ENCODE measurements at places on chromosomes 3 and 15.
A peak's percentile ranks its signal among the peaks of the same experiment; 100 is the strongest.

DNA sequence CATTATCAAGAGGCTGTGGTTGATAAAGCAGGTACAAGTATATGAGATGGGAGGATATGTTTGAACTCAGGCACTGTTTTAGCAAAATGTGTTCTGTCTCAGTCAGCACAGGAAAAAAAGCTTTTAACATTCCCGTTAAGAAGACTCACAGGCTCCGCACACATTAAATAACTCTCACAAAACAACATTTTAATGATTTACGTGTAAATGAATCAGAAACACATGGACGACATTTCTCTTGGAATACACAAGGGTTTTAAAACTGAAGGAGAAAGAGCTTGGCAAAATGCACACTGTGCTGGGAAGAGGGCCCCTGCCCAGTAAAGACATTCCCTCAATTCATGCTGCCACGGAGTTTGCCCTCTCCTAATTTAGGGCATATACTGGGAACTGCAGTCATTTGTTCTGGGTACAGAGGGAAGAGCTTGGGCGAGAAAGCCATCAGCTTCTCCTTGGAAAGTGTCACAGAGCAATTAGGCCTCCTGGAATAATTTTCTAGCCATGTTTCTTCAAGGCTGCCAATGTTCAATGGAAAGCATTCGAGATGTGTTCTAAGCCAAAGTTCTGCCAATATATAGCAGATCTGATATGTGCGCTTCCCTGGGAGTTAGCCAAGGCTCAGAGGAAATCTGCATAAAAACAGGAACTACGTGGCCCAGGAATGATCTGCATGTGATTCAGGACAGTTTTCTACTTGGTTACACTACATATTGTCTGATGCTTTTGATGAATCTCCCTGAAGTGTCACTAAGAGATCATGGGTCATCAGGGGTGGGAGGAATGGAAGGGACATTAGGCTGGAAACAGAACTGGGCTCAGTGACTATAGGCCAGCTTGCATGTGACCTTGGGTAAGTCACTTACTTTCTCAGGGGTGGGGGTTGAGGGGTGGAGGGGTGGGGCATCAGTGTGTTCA lies 2.2 kb upstream of the MASP1 start:
- no peak for DNase-seq

- no peak for DNase-seq
Measured at GRCh38 chr3:197888511-197888910, 61.5 kb upstream of the RPL35A start.

- DNase-seq: no peak
Measured at GRCh38 chr3:171175741-171176234, 149.3 kb upstream of the SLC2A2 start.

DNA sequence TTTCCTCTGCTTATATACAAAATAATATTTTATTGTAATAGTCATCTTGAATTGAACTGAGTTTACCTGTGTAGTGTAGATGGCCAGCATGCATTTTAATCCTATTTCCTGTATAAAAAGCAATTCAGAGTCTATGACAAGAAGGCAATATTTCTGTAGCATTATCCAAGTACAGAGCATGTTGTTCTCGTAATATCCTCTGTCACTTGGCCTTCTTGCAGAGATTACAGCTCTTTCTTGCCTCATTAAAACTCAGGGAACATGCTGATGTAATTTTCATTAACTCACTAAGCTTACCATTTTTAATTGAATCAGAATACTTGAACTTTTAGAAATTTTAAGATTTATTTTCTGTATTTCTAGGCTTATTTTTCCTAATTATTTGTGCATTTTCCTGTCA lies 203.3 kb upstream of the AGTR1 start:
- no peak for DNase-seq

DNA sequence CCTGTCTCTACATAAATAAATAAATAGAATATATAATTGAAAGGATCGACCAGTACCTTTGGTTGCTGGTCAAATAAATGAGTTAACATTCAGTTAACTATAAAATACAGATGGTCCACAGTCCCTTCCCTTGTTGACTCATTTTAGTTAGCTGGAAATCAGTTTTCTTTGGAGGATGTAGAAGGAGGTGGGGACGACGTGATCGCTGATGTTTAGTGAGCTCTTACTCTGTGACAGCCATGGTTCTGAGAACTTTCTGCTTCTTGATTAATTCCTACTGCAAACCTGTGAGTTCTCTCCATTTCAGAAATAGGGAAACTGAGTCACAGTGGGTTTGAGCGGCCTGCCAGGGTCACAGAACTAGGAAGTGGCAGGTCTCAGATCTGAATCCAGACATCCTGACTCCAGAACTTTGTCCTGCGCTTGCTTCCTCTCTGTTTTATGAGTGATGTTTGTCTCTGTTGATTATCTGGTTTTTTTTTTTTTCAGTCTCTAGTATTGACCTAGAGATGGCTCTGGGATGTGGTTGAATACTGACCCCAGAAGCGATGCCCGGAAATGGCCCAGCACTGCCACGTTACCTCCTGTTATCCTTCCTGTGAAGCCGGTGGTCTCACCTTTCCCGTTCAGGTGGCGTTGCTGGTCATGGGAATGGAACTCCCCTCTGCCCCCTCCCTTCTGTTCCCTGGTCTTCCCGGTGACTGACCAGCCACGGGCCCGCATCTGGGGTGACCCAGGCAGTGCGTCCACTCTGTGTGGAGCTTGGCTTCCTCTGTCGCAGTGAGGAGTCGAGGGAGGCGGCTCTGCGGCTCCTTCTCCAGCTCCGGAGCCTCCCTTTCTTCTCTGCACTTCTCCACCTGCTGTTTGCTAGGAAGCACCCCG lies 18.2 kb downstream of the SYNM start:
- no peak for DNase-seq

GRCh38 chr3:71562938-71563337 lies 20.6 kb downstream of the FOXP1 start:
- no peak for DNase-seq

GRCh38 chr3:100602506-100603444 lies 6.6 kb upstream of the ADGRG7 start:
- DNase-seq: no peak

- DNase-seq: no peak
Measured at GRCh38 chr3:107488942-107489341, 33.8 kb upstream of the BBX start.

GRCh38 chr3:13559764-13560525 lies 11.0 kb downstream of the FBLN2 start:
- DNase-seq: no peak

DNA sequence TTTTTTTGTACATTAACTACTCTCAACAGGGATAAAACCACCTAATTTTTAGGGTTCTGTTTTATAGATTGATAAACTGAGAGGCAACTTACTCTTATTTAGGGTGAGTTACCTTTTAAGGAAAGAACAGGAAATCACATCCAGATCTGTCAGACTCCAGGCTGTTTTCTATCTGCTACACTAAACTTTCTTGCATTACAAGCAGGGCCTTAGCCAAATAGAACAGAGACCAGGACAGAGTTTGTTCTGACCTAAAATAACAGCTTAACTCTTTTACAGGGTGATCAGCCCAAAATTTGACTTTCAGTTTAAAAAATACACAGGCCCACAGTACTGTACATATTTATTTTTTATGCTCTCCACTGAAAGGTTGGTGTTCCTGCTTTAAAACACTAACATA lies 38.6 kb downstream of the SGO1 start:
- DNase-seq: no peak

DNA sequence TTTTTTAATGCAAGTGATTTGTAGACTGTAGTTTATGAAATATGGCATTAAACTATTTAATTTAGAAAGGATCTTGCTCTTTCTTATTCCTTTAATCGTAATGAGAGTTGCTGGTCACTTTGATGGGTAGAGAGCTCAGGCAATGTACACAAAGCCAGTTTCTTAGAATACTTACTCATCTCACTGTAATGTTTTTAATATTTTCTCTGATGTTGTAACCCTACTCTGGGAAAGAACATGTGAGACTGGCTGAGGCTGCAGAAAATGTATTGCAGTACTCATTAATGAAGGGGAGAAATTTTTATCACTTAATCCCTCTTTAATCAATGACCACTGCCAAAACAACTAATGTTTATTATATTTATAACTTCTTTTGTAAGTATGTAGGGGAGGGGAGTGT lies 479.4 kb upstream of the KCNMB2 start:
- no peak for DNase-seq

GRCh38 chr15:62991698-62992097 lies 50.8 kb upstream of the TPM1 start:
- no peak for DNase-seq

DNA sequence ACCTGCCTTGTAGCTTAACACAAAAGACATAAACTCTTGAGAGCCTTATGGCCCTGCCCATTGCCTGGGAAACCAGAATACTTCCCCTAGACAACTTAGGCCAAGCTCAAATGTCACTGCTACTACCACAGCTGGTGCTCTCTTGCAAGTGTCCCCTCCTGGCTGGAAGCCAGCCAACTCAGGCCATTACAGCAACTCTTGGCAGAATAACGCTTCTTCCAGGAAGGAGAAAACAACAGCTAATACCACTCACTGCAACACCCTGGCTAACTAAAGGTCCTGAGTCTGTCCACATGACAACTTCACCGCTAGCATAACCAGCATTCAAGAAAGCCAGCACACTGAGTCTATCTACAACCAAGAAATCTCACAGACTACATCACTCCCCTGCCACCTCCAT lies 5.1 kb upstream of the B4GALT4 start:
- no peak for DNase-seq

DNA sequence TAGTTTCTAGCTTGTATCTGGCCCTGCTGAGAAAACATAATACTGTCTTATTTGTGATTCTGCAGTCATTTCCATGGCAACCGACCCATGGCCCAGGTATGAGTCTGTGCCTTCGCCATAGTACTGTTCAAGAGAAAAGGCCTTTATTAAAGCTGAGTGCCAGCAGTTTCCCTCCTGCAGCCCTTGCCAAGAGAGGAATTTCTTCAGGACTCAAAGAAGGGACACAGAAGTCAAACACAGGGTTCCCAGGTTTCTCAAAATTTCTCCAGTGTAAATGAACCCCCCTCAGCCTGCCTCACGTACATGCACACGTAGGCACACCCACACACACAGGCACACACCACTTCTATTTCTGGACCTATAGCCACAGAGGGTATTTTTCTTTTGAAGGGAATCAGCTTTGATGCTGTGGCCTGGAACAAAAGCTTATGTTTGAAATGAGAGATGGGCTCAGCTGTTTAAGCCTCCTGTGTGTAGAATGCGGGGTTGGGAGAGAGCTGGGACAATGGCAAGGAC lies 269.2 kb downstream of the PDCD6IP start:
- no peak for DNase-seq

GRCh38 chr3:48232734-48233133 lies 8.2 kb upstream of the ZNF589 start:
- peak; percentile 86 for DNase-seq

DNA sequence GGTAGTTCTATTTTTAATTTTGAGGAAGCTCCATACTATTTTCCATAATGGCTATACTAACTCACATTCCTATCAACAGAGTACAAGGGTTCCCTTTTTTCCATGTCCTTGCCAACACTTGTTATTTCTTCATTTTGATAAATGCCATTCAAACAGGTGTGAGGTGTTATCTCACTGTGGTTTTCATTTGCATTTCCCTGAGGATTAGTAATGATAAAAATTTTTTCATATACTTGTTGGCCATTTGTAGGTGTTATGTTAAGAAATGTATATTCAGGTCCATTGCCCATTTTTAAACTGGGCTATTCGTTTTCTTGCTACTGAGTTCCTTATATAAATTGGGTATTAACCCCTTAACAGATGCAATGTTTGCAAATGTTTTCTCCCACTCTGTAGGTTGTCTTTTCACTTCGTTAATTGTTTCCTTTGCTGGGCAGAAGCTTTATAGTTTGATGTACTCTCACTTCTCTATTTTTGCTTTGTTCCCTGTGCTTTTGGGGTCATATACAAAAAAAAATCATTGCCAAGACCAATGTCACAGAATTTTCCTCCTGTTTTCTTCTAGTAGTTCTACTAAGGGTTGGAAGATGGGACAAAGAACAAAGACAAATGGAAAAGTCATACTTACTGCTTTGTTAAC lies 11.0 kb upstream of the VPS39 start:
- DNase-seq: no peak

- DNase-seq: peak; percentile 42
Measured at GRCh38 chr3:8279476-8279875, 222.1 kb upstream of the LMCD1 start.

DNA sequence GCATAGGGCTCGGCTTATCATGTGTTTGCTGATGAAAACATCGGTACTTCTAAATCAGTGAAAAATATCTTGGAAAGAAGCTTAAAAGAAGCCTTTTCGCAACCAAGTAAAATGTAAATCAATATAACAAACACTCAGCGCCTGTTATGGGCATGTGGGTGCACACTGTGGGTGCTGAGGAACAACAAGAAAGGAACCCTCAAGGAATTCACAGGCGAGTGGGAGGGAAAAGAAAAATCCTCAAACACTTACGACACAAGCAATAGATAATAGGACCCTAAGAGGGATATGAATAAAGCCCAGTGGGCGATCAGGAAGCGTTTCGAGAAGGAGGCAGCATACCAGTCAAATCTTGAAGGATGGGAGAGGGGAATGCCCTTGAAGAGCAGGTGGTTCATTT lies 21.9 kb downstream of the GLDN start:
- DNase-seq: no peak

DNA sequence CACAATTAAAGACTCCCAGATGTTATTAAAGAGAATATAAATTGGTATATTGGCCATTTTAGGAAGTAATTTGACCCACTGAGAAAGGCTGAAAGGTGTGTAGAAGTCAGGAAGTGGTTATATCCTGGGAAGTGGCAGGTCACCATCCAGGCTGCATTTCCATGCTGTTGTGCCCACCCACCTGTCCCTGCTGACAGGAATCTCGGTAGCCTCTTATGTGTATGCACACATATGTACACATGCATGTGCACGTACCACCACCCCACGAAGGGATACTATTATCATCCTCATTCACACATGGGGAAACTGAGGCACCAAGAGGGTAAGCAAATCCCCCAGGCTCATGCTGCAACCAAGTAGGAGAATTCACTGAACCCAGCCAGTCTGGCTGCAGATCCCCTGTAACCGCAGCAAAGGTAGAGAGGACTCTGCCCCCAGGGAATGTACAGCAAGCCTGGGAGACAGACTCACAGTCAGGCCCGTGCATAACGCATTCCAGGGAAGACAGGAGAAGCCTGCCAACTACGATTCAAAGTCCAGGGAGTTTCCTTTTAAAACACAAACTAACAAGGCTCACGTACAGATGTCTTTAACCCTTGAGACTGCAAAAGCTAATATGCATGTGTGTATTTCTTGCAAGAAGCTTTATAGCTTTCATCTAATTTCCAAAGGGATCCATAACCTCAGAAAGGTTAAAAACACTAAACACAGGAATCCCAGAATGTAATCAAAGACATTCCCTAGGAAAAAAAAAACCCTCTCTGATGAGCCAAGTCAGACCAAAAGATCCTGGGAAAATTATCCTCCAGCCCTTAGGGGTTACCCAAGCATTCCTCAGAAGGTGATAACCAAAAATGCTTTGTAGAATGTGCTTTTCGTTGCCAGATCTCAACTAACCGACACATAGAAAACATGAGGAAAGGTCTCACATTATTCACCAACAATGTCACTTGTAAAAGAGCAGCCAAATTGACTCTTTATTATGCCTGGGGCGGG lies 129.6 kb downstream of the ADAMTS17 start:
- DNase-seq: no peak

GRCh38 chr3:28042707-28043106 lies 198.7 kb upstream of the CMC1 start:
- no peak for DNase-seq

- no peak for DNase-seq
Measured at GRCh38 chr3:47573190-47574172, 5.2 kb downstream of the CSPG5 start.

GRCh38 chr15:77528968-77529319 lies 103.8 kb downstream of the LINGO1 start:
- DNase-seq: peak; percentile 10

- DNase-seq: no peak
Measured at GRCh38 chr3:110457508-110457907, 614.1 kb upstream of the NECTIN3 start.

GRCh38 chr3:178392511-178392926 lies 143.7 kb upstream of the KCNMB2 start:
- DNase-seq: no peak
